K562 (cell line): ENCODE measurements at places on chromosomes 5 and 9.

DNA sequence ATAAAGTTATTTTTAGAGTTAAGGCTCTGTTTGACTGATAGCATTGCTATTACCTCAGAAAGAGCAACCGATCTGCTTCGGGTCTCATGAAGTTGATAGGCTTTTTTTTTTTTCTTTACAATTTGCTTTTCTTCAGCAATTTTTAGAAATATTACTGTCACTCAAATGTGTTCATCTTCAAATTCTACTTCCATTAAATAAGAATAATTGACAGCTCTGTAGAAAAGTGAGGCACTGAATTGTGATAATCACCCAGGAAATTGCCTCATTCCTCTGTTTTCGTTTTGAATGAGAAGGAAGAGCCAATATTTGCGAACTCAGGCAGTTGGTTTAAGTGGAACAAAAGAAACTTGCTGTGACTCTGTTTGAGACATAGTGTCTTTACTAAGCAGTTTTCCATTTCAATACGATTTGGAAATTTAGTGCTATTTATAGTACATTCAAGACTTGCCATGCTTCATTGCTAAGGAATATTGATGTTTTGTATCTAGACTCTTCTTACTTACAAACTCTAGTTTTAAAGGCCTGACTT, 700.5 kb upstream of the CDH10 start:
- DNase-seq = no peak

DNA sequence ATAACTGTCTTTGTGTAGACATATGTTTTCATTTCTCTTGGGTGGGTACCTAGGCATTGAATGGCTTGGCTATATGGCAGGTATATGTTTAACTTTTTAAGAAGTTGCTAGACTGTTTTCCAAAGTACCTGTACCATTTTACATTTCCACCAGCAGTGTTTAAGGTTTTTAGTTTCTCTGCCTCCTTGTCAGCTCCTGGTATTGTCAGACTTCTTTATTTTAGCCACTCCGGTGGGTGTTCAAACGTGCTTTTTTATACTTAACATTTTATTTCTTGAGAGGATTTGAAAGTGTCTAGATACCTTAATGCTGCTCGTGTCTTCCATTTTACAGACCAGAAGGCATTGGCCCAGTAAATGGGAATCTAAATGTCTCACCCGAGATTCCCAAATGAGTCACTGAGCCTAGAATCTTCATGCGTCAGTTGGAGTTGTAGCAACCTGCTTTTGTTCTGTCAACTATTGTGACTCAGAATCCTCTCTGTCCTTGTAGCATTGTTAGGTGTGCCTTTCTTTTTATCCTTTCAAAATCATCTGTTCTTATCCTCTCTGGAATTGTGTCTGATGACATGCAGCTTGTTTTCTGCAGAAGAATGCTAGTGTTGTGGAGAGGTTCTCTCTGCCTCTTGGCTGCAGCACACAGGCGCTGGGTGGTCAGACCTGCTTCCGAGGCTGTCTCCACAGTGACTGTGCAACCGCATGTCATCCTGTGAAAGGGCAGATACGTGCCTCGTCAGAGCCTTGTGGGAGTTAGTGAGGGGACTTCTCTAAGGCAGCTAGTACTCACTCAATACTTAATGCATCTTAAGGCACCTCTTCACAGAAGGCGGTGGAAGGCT, 291.8 kb downstream of the AOPEP start:
- DNase-seq = no peak

DNA sequence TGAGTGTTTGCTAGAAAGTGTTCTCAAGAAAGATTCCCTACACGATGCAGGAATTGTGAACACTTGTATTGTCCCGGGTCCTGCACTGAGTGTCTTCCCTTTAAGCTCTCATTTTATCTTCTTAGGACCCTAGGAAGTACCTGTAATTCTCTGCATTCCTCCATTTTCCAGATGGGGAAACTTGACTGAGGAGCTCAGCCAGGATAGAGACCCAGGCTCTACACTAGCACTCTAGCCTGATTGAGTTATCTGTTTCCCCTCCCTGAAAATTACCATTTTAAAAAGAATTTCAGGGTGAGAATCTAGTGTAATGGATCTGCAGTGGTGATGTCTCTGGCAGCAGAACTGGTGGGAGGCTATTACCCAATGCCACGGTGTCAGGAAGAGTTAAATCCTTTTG, 453.9 kb downstream of the KDM4C start:
- DNase-seq = no peak

GRCh38 chr9:14730461-14730898, 7.9 kb upstream of the CER1 start:
- DNase-seq = no peak

GRCh38 chr9:130417602-130418001, 27.2 kb upstream of the ASS1 start:
- DNase-seq = no peak

GRCh38 chr5:36222620-36223019, 19.1 kb downstream of the NADK2 start:
- no peak for DNase-seq

- DNase-seq = no peak
Measured at GRCh38 chr5:103648086-103648485, 85.5 kb upstream of the NUDT12 start.

DNA sequence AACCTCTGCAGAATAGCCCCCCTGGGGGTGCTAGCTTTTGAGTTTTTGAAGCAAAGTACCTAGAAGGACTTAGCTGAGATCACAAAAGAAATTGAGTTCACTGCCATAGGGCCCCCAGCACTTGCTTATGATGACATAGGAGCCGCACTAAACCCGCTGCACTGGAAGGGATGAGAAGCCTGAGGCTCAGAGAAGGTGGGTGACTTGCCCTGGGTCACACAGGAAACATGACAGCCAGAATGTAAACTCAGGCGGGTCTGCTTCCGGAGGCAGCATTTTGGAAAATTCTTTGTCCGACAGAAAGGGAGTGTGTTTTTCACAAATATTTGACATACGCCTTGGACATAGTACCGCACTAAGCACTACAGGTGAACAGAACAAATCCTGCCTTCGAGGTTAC, 8.4 kb upstream of the TOR1B start:
- no peak for DNase-seq

DNA sequence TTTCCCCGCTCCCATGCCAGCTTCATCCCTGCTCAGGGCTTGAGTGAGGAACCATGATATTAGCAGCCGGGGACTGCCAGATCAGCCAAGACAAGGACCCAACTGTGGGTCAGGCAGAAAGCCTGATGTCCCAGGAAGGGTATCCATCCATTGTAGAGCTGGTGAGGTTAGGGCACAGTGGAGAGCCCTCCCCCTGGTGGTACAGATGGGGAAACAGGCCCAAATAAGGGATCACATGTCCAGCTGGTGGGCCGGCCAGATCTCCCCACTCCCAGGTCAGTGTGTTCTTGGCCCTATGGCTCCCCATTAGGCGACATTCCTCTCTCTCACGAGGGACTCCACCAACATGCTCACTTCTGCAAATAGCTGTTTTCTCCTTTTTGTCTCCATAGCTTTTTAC, 9.0 kb downstream of the CDX1 start:
- peak; percentile 77 for DNase-seq
